Esophagus muscularis mucosa (tissue), 4 donors: ENCODE measurements at places on chromosomes 7 and 10. TPM values are rescaled to one million over a fixed set of nuclear protein-coding genes. Genes with fewer than 3 reads are reported as not detected.

- no peaks in the 10 kb centered on the region for H3K4me1 ChIP-seq
- H3K27me3 ChIP-seq = no peaks in the 10 kb centered on the region
- H3K36me3 ChIP-seq = no peaks in the 10 kb centered on the region
- H3K27ac ChIP-seq = no peak overlapping the region
Measured at GRCh38 chr7:43693687-43694398, 35.5 kb downstream of the COA1 start.

GRCh38 chr7:83643739-83644138, 5.2 kb downstream of the SEMA3E start:
- no peak for DNase-seq
- H3K4me3 ChIP-seq = no peak overlapping the region

GRCh38 chr7:115008465-115009114, 86.7 kb downstream of the MDFIC start:
- no peaks in the 10 kb centered on the region for H3K27me3 ChIP-seq
- peak overlapping the region; percentile 68 for H3K27ac ChIP-seq
- H3K36me3 ChIP-seq = no peaks in the 10 kb centered on the region
- peaks cover 25% of the 10 kb centered on the region for H3K4me1 ChIP-seq
- DNase-seq = peak; percentile 93

- H3K27ac ChIP-seq = no peak overlapping the region
- H3K36me3 ChIP-seq = no peaks in the 10 kb centered on the region
- H3K4me1 ChIP-seq = peaks cover 68% of the 10 kb centered on the region
- H3K4me3 ChIP-seq = no peak overlapping the region
Measured at GRCh38 chr7:28729727-28730126, 228.4 kb downstream of the TRIL start.

GRCh38 chr10:62390497-62391176, 16.5 kb downstream of the ZNF365 start:
- no peak overlapping the region for H3K4me3 ChIP-seq
- no peaks in the 10 kb centered on the region for H3K27me3 ChIP-seq
- DNase-seq = no peak
- no peaks in the 10 kb centered on the region for H3K36me3 ChIP-seq

DNA sequence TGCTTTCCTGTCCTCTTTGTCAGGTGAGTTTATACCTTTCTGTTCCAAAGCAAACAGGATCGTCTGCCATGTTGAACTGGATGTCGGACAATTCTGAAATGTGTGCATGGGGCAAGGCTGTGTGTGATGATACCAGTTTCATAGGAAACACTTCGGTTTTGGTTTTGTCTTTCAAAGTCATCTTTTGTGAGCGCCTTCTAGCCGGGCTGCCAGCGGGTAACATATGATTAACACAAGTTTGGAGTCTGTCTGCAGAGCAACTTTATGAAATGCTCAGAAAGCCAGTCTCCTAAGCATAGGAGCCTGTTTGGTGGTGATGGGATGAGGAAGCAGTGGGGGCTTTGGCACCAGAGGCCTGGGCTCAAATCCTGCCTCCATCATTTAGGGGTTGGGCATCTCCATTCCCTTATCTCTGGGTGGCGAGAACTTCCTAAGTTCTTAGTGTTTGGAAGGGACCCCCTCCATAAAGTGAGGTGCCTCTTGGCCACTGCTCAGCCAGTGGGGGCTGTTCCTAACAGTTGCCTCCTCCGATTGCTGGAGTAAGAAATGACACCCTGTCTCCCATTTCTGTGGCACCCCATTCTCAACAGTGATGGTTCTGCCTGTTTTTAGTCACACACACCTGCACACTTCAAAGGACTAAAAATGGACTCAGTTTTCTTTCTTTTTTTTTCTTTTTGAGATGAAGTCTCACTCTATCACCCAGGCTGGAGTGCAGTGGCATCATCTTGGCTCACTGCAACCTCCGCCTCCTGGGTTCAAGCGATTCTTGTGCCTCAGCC, 36.8 kb downstream of the CUX1 start:
- H3K27me3 ChIP-seq = no peaks in the 10 kb centered on the region
- no peak for DNase-seq
- no peak overlapping the region for H3K27ac ChIP-seq
- H3K4me3 ChIP-seq = no peak overlapping the region
- H3K36me3 ChIP-seq = no peaks in the 10 kb centered on the region

DNA sequence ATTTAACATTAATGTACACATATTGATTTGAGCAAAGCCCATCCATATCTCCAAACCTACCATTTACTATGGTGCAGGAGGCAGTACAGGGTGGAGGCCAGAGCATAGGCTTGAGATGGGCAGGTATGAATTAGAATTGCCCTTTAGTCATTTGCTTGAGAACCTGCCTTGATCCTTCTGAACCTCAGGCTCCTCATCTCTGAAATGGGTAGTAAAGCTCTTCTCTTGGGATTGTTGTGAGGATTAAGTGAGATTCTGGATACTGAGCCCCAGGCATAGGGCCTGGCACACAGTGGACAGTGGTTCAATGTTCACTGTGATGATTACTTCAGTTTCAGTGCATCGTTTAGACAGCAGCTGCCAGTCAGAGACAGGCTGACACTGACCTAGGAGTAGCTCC, 5.0 kb upstream of the ATXN7L1 start:
- H3K4me1 ChIP-seq = peaks cover 13% of the 10 kb centered on the region
- H3K27me3 ChIP-seq = no peaks in the 10 kb centered on the region
- no peak overlapping the region for H3K4me3 ChIP-seq
- no peak for DNase-seq
- H3K27ac ChIP-seq = peak overlapping the region; percentile 25
- H3K36me3 ChIP-seq = no peaks in the 10 kb centered on the region

The GIMAP2 gene
- total RNA-seq = 9.7 TPM

The GJC3 gene
- total RNA-seq = not detected

The LRGUK gene
- total RNA-seq = 0.83 TPM

The NODAL gene
- total RNA-seq = not detected
